Hematopoietic multipotent progenitor cell treated with erythropoietin and hydrocortisone succinate and interleukin-3 and kit ligand, for 15 days (in vitro differentiated cells): ENCODE measurements at places on chromosomes 7 and 10.
A peak's percentile ranks its signal among the peaks of the same experiment; 100 is the strongest.

- no peak for DNase-seq
Measured at GRCh38 chr7:132568962-132569361, 7.3 kb downstream of the PLXNA4 start.

GRCh38 chr7:5448378-5449037, 24.9 kb upstream of the TNRC18 start:
- DNase-seq, result no peak

GRCh38 chr10:129120441-129120840, 346.6 kb upstream of the MGMT start:
- DNase-seq, result no peak

DNA sequence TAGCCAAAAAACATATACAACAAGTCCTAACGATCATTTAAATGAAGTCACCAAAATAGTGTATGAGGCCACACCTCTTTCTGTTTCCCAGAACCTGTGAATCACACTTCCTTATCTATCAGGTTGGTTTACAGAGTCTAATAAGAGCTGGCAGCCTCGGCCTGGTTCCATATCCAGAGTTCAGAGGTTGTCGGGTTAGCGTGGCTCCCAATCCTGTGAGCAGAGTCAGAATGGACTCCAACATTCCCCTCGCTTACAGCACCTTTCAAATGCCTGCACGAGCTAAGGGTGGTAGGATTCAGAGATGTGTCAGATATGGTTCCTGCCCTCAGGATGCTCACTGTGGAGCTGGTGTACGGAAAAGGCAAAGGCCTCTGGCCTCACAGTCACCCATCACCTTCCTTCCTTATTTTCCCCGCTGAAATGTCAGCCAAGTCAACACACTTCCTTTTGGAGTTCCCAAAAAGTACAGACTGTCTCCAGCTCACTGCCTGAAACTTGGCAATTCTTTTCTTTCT, 6.0 kb downstream of the IL15RA start:
- peak; percentile 91 for DNase-seq

GRCh38 chr7:111292026-111292470, 201.1 kb downstream of the LRRN3 start:
- DNase-seq, result no peak

GRCh38 chr10:131437556-131438475, 126.3 kb upstream of the TCERG1L start:
- no peak for DNase-seq

- no peak for DNase-seq
Measured at GRCh38 chr7:132499065-132499464, 77.2 kb downstream of the PLXNA4 start.

- DNase-seq, result no peak
Measured at GRCh38 chr7:69638674-69639073, 40.4 kb downstream of the AUTS2 start.

DNA sequence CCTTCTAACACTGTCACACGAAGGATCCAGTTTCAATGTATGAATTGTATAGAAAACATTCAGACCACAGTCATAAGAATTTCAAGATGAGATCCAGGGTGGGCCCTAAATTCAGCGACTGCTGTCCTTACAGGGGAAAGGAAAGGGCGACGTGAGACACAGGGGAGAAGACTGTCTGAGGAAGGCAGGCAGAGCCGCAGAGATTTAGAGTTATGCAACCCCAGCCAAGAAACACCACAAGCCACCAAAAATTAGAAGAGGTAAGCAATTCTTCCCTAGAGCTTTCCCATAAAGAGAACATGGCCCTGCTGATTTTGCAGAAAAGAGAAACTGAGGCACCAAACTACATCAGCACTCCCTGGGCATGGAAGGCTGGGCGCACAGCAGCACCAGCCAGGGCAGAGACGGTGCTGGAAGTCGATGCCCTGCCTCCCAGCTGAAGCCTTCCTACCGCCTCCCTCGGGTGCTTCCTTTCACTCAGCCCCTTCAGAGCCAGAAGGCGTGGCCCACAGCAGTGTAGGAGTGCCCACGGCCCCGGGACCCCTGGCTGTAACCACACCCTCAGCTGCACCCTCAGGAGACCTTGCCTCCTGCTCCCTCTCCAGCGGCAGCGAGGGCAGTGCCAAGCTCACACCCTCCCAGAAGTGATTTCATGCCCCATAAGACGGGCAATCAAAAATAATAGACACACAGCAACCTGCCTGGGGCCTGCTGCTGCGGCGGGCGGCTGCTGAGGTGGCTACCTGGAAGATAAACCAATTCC, 81.0 kb upstream of the LRRC4 start:
- DNase-seq, result no peak

- DNase-seq, result no peak
Measured at GRCh38 chr7:123437447-123437995, 96.9 kb downstream of the IQUB start.

GRCh38 chr7:19999681-20000080, 217.5 kb downstream of the MACC1 start:
- no peak for DNase-seq

- no peak for DNase-seq
Measured at GRCh38 chr7:133408212-133408611, 155.3 kb downstream of the EXOC4 start.

DNA sequence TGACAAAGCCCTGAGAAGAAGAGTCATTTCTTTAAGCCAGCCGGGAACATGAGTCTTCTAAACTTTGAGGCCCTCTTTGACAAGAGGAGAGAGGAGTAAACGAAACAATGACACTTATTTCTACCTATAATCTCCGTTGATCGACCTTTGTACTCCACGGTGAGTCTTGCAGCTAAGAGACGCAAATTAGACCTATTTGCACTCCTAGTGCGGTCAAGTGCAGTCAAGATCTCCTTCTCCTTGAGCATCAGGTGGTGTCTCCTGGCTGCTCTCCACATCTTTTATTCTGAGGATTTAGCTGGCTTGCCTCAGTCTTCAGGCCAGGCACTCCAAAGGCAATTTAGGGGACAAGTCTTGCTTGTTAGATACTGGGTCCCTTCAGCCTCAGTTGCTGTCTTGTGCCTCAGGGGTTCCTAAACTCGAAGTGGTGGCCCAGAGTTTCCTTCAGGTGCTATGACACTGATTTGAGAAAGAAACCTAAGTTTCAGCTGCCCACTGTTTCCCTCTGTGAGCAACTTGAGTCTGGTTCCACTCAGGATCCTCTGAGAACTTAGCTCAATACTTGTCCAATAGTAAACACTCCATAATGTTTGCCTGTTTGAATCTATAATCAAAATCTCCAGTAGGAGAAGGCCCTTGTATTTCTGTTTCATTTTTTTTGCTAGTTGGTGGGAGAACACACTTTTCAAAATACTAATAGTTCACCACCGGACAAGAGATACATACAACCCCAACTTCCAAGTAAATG, 312.9 kb downstream of the RNLS start:
- no peak for DNase-seq

DNA sequence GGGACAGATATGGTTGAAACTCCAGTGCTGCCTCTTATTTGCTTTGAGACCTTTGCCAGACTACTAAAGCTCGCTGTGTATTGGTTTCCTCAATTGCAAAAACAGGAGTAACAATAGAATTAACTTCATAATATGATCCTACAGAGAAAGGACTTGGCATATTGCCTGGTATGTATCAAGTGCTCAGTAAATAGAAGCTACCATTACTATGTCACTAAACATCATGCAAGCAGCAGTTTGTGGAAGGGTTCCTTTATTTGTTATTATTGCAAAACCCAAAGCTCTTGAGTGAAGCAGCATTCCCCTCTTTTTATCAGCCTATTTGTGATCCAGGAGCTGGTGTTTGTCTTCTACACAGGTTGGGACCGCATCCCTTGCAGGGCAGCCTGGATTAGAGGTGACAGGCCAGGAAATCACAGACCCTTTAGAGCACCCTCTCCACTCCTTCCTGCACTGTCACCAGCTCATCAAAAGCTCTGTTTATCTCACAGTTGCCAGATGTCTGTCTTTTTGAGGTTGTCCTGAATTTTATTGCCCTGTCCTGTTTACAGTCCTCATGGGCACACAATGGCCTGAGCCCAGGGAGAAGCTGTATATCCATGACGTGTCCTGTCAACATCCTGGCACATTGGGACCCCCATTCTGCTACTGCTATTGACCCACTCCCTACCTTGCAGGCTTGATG, 121.5 kb downstream of the SNX10 start:
- DNase-seq, result no peak

- DNase-seq, result no peak
Measured at GRCh38 chr10:23826421-23826820, 382.5 kb upstream of the KIAA1217 start.

DNA sequence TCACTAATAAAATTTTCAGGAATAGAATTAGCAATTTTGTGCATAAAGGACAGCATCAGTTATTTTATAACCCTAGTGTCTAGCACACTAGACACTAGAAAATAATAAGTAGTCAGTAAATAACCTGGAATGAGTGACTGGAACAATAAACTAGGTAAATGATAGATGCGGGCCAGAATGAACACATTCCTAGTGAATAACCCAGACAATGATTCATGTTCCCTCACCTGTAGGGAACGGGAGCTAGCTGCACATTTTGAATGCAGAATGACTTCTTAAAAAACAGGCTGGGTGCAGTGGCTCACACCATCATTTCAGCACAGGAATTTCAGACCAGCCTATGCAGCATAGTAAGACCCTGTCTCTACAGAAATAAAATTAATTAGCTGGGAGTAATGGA, 3.2 kb upstream of the ATOH7 start:
- DNase-seq, result no peak

- DNase-seq, result no peak
Measured at GRCh38 chr7:48637382-48637781, 287.0 kb upstream of the CDC14C start.

- DNase-seq, result no peak
Measured at GRCh38 chr10:7689591-7689990, 13.5 kb upstream of the ITIH2 start.

DNA sequence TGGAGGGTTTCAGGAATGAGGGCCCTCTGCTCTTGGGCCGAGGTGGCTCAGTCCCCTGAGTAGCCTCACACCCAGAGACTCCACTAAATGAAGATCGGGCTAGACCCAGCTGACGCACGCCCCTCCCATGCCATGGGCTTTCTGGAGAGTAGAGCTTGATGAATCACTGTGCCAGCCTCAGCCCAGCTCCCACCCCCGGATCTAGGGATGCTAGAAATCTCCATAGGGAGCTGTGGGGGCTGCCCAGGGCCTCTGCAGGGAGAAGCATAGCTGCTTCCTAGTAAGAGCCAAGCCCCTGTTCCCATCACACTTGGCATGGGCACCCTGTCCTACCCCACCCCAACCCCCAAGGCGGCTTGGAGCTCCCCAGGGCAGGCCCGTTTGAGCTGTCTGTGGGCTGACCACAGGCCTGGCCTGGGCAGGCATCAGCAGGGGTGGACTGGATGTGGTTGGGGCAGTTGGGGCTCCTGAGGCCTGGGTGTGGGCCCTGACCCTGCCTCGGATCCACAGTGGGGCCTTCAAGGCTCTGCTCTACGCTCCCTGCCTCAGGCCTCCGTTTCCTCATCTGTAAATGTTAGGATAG, 121.2 kb downstream of the ZMIZ1 start:
- DNase-seq, result no peak

- no peak for DNase-seq
Measured at GRCh38 chr7:134779741-134780065, 269 bp downstream of the CALD1 start.

DNA sequence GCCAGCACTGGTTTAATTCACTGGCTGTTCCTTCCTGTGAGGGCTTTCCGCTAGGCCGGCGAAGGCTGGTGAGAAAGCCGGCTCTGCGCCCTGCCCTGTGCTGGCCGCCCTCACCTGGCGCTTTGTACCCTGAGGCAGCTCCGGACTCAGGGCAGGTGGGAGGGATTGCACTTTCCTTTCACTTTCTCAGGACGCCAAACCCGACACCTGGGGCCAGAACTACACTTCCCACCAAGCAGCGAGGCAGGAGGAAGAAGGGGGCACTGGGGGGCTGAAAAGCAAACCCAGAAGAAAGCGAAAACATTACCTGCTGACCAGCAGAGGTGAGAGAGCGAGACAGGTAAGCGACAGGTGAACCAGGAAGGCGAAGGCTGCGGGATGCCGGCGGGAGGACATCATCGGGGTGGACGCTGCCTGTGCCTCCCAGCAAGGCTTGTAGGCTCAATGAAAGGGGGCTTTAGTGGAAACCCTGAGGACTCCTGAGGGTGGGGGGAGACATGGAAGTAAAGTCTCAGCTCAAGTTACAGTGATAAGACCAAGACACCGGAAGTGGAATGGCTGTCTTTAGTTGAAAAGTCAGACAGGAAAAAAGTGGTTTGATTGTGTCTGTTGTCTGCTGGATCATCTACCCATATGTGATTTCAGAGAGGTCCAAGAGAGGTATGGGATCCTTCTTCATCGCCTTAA, at the start of gene RAB19:
TSS of gene RAB19 (plus strand) at position 181 of the 687 bp plus-strand sequence. CDS start 3,589 bp downstream, outside the sequence.
- no peak for DNase-seq

GRCh38 chr7:95874129-95874528, 101.8 kb downstream of the DYNC1I1 start:
- DNase-seq, result no peak

GRCh38 chr10:58348571-58349033, 13.8 kb downstream of the UBE2D1 start:
- DNase-seq, result no peak

- no peak for DNase-seq
Measured at GRCh38 chr7:93894426-93894825, 3.9 kb upstream of the TFPI2 start.

- no peak for DNase-seq
Measured at GRCh38 chr10:25639646-25640045, 294.4 kb upstream of the MYO3A start.

GRCh38 chr7:154576604-154577003, 426.3 kb downstream of the PAXIP1 start:
- DNase-seq, result no peak

GRCh38 chr10:30865141-30865926, 166.3 kb downstream of the ZNF438 start:
- no peak for DNase-seq

GRCh38 chr10:63423494-63423893, 42.3 kb downstream of the JMJD1C start:
- no peak for DNase-seq

GRCh38 chr10:79176949-79177602, 108.3 kb downstream of the ZMIZ1 start:
- DNase-seq, result no peak

GRCh38 chr7:12481722-12482121, 78.1 kb upstream of the VWDE start:
- DNase-seq, result no peak

DNA sequence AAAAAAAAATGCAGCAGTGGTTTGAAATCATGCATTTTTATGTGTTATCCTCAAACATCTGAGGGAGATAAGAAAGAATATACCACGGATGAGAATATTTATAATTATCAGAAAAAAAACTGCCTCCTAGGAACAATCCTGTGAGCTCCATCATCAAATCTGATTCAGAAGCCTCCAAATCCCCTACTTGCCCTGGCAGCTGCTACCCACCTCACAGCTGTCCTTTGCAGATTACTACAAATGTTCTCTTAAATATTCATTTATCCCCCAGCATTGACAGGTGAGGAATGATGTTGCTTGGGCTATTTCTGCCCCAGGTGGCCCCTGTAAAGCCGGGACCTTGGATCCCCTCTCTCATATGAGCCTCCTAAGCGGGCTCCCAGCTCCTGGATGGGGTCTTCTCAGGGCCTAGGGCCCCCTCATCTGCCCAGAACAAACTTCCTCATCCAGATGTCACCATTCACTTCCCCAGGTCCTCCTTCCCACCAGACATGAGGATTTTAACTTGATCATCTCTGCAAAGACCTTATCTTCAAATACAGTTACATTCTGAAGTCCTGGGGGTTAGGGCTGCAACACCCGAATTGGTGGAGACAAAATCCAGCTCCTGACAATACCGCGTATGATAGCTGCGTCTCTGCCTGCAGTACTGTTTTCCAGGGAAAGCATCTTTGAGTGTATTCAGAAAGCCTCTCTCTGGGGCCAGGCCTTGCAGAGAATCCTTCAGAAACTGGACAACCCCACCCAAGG, 81.9 kb upstream of the INSIG1 start:
- no peak for DNase-seq
